SHP77 treated with DMSO at 0.1 percent for 48 hours (cell line): ENCODE measurements at places on chromosomes 2 and 18.

DNA sequence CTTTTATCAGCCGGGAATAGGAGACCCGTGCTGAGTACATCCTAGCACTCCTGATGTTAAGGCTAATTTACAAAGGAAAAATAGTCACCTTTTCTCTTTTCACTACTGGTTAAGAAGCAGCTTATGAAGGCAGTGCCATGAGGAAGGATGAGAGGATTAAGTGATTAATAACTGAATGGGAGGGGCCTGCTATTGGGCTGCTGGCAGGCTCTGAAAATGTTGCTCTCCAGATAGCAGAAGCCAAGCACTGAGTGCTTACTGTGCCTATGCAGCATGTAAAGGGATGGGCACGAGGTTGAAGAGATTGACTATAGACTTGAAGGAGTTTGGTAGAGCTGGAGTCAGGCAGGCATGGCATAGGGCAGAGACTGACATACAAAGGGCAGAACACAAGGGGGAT, 282.4 kb upstream of the THSD7B start:
- DNase-seq = no peak

DNA sequence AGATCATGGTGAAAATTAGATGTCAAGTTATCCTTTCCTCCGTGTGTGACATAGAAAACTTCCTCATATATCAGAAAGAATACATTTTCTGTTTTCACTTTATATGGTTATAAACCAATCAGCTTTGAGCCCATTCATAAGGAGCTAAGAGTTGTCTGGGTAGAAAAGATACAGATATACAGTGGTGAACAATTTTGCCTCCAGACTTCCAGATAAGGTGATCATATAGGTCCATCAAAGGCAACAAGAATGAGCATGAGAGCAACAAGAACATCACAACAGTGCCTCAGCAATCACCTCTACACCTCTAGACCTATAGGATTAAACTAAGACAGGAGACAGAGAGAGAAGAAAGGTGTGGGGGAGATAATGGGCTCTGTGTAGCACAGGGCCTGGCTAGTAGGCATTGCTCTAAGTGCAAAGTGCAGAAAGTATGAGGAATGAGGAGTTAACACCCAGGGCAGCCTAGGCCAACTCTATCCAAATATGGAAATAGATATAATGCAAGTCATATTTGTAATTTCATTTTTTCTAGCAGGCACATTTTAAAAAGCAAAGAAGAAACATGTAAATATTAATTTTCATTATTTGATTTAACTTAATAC, 8.3 kb downstream of the TNP1 start:
- no peak for DNase-seq

DNA sequence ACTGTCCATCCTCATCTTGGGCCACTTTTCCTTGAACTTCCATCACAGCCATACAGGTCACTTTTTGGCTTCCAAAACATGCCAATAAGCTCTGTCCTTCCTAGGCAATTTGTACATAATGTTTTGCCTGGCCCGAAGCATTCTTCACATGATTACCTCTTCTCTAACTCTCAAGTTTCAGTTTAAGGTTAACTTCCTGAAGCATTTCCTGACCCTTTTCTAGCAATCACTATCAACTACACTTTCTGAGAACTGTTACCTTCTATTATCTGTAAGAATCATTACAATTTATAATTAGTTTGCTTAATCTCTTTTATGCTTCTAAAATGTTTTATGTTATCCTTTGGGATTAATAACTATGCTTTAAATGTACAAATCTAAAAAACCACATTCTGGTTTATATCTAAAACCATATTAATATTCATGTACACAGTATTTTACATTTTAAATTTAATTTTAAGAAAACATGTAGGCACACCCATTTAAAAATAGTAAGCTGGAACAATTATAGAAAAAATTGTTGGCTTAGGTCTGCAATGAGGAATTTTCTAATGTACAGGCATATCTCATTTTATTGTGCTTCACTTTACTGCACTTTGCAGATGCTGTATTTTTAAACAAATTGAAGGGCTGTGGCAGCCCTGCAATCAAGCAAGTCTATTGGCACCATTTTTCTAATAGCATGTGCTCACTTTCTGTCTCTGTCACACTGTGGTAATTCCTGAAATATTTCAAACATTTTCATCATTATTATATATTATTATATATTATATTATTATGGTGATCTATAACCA, 76.4 kb downstream of the C2orf74 start:
- DNase-seq = no peak

GRCh38 chr2:196187898-196188458, 16.6 kb upstream of the STK17B start:
- DNase-seq = no peak

DNA sequence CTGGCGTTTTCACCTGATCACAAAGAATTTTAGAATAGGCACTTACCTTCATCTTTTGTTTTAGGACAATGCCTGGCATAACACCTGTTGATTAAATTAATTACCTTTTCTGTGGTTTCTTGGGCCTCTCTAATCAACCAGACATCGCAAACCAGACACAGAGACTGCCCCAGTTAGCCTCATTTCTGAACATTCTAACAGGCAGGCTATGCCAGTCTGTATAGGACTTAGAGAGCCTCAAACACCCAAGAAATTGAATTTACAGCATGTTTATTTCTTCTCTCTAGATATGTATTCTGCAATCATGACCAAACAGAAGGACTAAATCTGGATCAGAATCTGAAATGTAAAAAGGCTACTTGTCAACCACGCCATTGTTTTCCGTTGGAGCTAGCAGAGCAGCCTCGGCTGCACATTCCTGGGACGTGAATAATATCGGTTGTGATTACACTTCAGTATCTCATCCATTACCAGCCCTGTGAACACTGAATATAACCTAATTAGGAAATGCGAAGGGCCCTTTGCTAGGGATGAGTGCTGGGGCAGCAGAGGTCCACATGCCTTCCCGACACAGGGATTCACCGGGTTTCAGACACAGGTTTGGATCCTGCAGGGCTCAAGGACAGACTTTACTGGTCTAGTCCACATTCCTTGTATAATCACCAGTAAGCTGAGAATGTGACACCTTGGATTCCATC, 17.5 kb upstream of the CDC42EP3 start:
- no peak for DNase-seq
